IPS DF 6.9 (cell line): ENCODE measurements at places on chromosomes 11 and 22.

DNA sequence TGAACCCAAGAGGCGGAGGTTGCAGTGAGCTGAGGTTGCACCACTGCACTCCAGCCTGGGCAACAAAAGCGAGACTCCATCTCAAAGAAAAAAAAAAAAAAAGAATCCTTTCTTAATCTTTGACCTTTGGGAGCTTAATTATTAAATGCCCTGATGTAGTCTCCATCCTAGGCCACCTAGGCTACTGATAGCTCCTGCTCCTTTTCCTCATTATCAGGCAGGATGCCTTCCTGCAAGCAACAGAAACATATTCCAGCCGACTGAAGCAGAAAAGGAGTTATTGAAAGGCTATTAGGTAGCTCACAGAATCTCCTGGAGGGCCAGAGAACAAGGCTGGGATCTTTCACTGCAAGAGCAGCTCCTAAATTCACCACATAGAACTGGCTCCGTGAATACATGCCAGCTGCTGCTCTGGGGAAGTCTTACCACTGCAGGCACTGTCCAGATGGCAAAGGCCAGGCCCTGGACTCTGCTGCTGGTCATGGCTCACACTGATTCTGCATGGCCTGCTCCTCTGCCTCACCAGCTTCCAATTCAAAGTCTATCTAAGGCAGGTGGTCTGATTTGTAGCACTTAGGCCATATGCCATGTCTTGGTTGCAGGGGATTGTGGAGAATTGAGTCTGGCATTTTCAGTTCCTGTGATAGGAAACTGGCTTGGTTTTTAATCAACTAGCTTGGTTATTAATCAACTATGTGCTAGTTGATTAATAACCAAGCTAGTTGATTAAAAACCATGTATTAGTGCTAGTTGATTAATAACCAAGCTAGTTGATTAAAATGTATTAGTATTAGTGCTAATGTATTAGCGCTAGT is 26.0 kb upstream of the POLD3 start:
- DNase-seq: no peak
- H3K27ac ChIP-seq: no peak overlapping the region
- H3K4me1 ChIP-seq: no peaks in the 10 kb centered on the region
- no peaks in the 10 kb centered on the region for H3K36me3 ChIP-seq

GRCh38 chr11:21634956-21635355 is 557.9 kb upstream of the ANO5 start:
- H3K4me3 ChIP-seq: no peak overlapping the region
- H3K27me3 ChIP-seq: no peaks in the 10 kb centered on the region
- no peaks in the 10 kb centered on the region for H3K4me1 ChIP-seq

GRCh38 chr11:108654994-108655631 is 9.8 kb upstream of the DDX10 start:
- DNase-seq: no peak

DNA sequence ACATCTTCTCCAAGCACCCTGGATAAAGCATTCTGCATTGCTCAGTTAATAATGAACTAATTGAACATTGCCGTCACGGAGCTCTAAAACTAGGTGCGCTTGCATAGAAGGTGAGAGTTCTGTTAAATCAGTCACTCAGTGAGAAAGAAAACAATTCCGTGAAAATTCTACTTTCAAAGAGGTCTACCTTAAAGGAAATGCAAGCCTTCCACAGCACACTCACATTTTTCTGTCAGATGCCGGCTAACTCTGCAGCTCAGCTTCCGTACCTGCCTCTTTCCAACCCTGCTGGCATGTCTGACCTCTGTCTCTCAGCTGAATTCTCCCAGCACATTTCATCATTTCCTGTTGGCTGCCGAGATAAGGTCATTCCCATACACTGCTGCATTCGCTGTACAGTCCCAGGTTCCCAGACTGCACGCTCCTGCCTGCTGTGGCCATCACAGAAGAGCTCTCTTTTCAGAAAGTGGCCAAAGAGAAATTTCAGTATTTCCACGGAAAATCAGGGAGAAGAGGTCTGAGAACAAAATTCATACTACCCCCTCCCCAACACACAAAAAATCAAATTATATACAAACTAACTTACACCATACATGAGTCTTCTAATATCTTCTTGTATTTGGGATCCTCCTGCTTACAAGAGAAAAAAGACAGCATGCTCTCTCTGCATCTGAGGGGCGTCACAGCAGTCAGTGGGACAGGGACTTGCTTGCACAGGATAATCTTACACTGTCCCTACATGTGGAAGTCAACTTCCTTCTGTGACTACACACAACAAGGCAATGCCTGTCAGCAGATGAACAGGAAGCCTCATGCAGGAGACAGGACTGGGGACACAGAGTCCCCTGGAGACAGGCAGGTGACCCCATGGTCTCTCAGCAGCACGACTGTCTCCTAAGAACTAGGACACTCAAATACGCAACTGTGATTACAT is 55.1 kb downstream of the PACSIN2 start:
- H3K27me3 ChIP-seq: no peaks in the 10 kb centered on the region
- no peak overlapping the region for H3K4me3 ChIP-seq
- H3K27ac ChIP-seq: no peak overlapping the region
- DNase-seq: no peak

DNA sequence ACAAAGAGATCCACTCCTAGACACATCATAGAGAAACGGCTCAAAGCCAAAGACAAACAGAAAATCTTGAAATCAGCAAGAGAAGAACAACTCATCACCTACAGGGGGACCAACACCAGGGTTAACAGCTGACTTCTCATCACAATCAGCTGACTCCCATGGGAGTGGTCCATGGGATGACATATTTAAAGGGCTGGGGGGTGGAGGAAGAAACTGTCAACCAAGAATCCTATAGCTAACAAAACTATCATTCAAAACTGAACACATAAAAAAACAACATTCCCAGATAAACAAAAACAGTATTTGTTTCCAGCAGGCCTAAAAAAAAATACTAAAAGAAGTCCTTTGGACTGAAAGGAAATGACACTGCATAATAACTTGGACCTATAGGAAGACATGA is 86.7 kb downstream of the APOL5 start:
- H3K27me3 ChIP-seq: no peaks in the 10 kb centered on the region
- no peak overlapping the region for H3K4me3 ChIP-seq
- no peaks in the 10 kb centered on the region for H3K4me1 ChIP-seq

- H3K4me3 ChIP-seq: no peak overlapping the region
- H3K36me3 ChIP-seq: peaks cover 14% of the 10 kb centered on the region; the same call in 1 of the 2 replicates
- no peak overlapping the region for H3K27ac ChIP-seq
- no peak for DNase-seq
- no peaks in the 10 kb centered on the region for H3K4me1 ChIP-seq
Observed at GRCh38 chr11:32107647-32108046, 16.8 kb downstream of the RCN1 start.

- no peak for DNase-seq
- H3K4me1 ChIP-seq: no peaks in the 10 kb centered on the region
- H3K4me3 ChIP-seq: no peak overlapping the region
- H3K27ac ChIP-seq: no peak overlapping the region
Observed at GRCh38 chr22:28822930-28823551, 22.7 kb upstream of the XBP1 start.

DNA sequence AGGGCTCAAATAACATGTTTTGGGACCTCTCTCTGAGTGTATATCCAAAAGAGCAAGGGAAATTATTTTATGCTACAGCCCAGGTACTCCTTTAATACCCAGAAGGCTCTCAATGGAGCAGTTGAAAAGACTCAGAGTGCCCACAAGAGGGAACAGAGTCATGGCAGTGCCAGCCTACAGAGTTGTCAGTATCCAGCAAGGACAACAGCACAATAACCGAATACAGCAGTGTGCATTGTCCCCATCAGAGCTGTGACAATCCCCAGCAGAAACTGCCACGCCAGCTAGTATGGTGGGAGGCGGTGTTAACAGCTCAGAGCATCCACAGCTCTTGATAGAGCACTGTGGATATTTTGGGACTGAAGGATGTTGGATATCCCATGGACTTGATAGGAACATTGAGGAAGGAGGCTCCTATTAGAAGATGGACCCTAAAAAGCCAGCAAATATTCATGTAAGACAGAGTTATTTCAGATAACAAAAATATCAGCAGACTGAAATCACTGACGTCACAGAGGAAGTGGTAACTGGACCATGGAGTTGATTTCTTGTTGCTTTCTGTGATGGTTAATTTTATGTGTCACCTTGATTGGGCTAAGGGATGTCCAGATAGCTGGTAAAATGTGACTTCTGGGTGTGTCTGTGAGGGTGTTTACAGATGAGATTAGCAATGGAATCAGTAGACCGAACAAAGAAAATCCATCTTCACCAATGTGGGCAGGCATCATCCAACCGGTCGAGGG is 17.7 kb upstream of the PAFAH1B2 start:
- H3K27ac ChIP-seq: no peak overlapping the region
- DNase-seq: no peak
- H3K36me3 ChIP-seq: no peaks in the 10 kb centered on the region
- no peaks in the 10 kb centered on the region for H3K27me3 ChIP-seq

GRCh38 chr22:31567702-31568101 is 71.4 kb downstream of the SFI1 start:
- no peaks in the 10 kb centered on the region for H3K36me3 ChIP-seq
- no peaks in the 10 kb centered on the region for H3K27me3 ChIP-seq
- no peak overlapping the region for H3K4me3 ChIP-seq

DNA sequence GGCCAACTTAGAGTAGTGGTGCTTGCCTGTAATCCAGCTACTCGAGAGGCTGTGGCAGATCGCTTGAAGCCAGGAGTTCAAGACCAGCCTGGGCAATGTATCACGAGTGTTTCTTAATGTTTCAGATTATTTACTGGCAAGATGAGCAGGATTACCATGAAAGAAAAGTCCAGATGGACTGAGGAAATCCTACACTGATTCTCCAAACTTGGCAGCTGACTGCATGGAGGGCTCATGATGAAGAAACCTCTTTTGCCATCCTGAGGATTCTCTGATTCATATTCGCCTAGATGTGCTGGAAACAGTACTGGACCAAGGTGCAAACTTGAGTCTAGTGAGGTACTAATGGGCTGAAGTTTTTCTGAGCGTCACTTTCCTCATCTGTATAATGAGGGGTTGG is 2.8 kb upstream of the SIDT2 start:
- H3K36me3 ChIP-seq: peaks cover 3% of the 10 kb centered on the region; the same call in 1 of the 2 replicates
- H3K4me1 ChIP-seq: peaks cover 3% of the 10 kb centered on the region; the same call in 1 of the 2 replicates
- no peaks in the 10 kb centered on the region for H3K27me3 ChIP-seq
